ENCODE measurements at places on chromosomes 2 and 18. TPM values are rescaled to one million over a fixed set of nuclear protein-coding genes. Genes with fewer than 3 reads are reported as not detected.

Gene NOSTRIN
- total RNA-seq = 0.11 TPM

Gene COL3A1
- total RNA-seq = 1,747 TPM

Gene RFX8
- 15.3 TPM for total RNA-seq

Gene MYCN
- not detected for total RNA-seq

Gene RBM44
- 0.25 TPM for total RNA-seq

Gene TNFRSF11A
- 0.25 TPM for total RNA-seq

Gene ZNF2
- total RNA-seq = 9.0 TPM

Gene ACTG2
- total RNA-seq = 2.9 TPM

Gene C1GALT1C1L
- total RNA-seq = 0.50 TPM

Gene HRH4
- total RNA-seq = 0.12 TPM

Gene FOXD4L1
- total RNA-seq = 0.12 TPM

Gene EPHA4
- total RNA-seq = 33.2 TPM

Gene PARD3B
- 13.7 TPM for total RNA-seq

Gene TSPYL6
- not detected for total RNA-seq

Gene PRKAG3
- total RNA-seq = not detected

Gene TMEM200C
- 0.12 TPM for total RNA-seq

Gene KCNG2
- not detected for total RNA-seq

Gene DNAH7
- 1.4 TPM for total RNA-seq

Gene MEIS1
- 131 TPM for total RNA-seq

Gene RPIA
- 10.8 TPM for total RNA-seq

Gene MBD2
- total RNA-seq = 29.7 TPM

Gene NBAS
- 147 TPM for total RNA-seq

Gene CRACDL
- total RNA-seq = not detected

Gene CNPPD1
- total RNA-seq = 31.2 TPM

Gene L3MBTL4
- 0.44 TPM for total RNA-seq

Gene ALPG
- total RNA-seq = not detected

Gene NT5DC4
- 0.11 TPM for total RNA-seq

Gene TNS1
- 64.6 TPM for total RNA-seq

Gene SPEG
- 60.6 TPM for total RNA-seq

Gene PDE1A
- 20.0 TPM for total RNA-seq

Gene CCDC138
- 7.4 TPM for total RNA-seq

Gene SLC9A4
- not detected for total RNA-seq

Gene DOK6
- 1.2 TPM for total RNA-seq

Gene HSPD1
- 383 TPM for total RNA-seq

Gene NTSR2
- not detected for total RNA-seq

Gene RAB6D
- not detected for total RNA-seq

Gene LDLRAD4
- total RNA-seq = 0.22 TPM

Gene CXXC1
- 36.5 TPM for total RNA-seq

Gene LIMS2
- total RNA-seq = 1.4 TPM

Gene LHCGR
- not detected for total RNA-seq

Gene DYSF
- total RNA-seq = 0.66 TPM

Gene ANKRD30B
- total RNA-seq = 0.55 TPM

Gene DLX2
- total RNA-seq = not detected

Gene SGPP2
- total RNA-seq = not detected

Gene TP53I3
- total RNA-seq = 31.3 TPM

Gene GALNT5
- 7.2 TPM for total RNA-seq

Gene USP34
- 135 TPM for total RNA-seq

Gene POTEF
- total RNA-seq = not detected

Gene CIAO1
- 87.7 TPM for total RNA-seq

Gene EIPR1
- total RNA-seq = 36.6 TPM

Gene RGPD3
- 0.37 TPM for total RNA-seq

Gene CROCC2
- not detected for total RNA-seq

Gene IL1B
- total RNA-seq = 1.7 TPM

Gene RNMT
- 34.6 TPM for total RNA-seq

Gene DIPK1C
- not detected for total RNA-seq

Gene CDK15
- total RNA-seq = 3.1 TPM

Gene IGFBP5
- 731 TPM for total RNA-seq

Gene AUP1
- 82.2 TPM for total RNA-seq

Data from uterine smooth muscle cell (primary cell).